ENCODE measurements at places on chromosomes 7 and 10.

DNA sequence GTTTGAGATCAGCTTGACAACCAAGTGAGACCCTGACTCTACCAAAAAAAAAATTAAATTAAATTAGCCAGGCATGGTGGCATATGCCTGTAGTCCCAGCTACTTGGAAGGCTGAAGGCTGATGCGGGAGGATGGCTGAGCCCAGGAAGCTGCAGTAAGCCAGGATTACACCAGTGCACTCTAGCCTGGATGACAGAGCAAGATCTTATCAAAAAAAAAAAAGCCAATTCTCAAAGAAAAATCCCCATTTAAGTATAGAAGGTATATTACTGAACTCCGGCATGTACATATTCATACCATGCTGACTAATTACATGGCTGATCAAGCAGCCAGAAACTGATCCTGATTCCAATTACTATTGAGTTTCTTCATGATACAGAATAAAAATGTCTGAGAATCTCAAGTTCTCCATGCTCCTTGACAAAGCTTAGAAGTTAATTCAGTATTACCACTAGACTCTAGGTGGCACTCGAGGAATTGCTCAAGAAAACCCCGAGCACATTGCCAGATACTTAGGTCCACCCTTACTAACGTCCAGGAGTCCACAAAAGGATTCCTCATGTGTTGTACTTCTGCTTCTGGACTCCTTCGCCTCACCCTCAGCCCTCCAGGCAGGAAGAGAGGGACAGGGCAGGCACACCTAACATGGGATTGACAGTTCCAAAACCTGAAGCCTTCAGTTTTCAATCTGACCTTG, 148.9 kb downstream of the PARD3 start:
- DNase-seq, result no peak

- DNase-seq, result no peak
These were observed 82.9 kb downstream of the CADPS2 start for GRCh38 chr7:122803323-122803722.

DNA sequence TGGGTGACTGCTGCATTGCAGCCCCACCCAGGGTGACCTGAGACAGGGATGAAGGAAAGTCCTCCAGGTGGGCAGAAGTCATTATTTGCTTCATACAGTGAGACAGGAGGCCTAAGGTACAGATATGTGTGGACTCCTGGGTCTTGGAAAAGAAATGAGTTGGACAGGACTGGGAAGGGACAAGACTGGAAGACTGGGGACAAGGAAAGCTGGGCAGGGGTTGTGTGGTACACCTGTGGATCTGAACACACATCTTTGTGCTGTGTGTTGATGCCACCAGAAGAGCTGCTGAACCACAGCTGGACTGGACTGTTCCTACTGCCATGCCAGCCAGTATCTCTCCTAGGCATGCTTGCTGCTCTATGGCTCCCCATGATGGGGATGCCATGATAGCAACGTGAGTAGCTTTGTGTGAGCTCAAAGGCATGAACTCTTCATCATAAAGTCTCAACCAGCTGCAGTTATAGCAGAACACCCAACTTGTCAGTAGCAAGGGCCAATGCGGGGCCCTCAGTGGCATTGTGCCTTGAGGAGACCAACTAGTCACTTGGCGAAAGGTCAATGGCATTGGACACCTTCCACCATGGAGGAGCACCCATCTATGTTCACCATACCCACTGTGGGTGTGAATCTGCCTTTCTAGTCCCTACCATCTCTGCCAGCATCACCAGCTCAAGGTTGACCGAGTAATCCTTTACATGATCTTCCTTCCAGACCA, 76.0 kb upstream of the GRB10 start:
- no peak for DNase-seq

DNA sequence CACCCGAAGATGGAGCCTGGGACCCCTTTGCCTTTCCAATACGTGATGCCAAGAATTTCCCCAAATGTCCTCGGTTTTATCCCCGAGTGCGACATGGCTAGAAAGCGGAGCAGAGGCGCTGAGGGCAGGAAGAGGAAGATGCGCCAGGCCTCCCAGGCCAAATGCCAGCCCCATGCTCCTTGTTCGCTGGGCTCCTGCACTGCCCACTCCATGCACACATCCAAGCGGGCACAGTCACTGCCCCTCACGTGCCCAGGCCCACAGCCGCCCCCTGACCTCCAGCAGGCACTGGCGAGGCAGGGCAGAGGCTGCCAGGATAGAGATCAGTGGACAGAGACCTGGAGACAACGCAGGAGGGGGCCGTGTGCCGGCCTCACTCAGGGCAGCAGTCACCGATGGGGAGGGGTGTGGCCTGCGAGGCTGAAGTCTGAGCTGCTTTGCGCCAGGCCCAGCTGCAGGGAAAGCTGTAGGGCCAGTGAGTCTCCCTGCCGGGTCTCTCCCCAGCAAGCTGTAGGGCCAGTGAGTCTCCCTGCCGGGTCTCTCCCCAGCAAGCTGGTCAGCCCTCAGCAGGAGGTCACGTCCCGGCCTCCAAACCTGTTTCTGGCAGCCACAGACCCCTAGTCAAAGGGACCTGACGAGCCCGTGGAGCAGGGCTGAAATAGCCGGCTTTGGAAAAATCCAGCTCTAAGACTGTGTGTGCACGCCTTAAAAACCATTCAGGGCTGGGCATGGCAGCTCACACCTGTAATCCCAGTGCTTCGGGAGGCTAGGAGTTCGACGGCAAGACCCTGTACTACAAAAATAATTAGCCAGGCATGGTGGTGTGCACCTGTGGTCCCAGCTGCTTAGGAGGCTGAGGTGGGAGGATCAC, 100.6 kb upstream of the DIP2C start:
- no peak for DNase-seq

GRCh38 chr7:151390598-151391357, 19.1 kb downstream of the WDR86 start:
- no peak for DNase-seq

- no peak for DNase-seq
These were observed 9.4 kb upstream of the CNOT4 start for GRCh38 chr7:135519233-135519688.

DNA sequence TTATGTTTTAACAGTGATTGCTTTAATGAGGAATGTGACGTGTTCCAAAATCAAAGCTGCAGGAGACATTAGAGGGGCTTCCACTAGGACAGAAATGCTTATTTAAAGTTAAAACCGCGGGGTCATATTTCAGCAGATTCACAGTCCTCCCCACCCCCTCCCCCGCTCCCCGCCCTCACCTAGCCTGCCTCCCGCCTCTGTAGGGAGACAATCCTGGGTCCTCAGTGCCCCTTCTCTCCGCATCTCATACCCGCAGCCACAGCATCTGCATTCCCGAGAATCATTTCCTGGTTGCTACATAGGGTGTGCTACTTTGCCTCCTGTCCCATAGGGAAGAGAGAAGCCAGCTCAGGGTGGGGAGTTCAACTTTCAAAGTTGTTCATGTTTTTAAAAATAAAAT, 3.1 kb upstream of the DRGX start:
- no peak for DNase-seq

DNA sequence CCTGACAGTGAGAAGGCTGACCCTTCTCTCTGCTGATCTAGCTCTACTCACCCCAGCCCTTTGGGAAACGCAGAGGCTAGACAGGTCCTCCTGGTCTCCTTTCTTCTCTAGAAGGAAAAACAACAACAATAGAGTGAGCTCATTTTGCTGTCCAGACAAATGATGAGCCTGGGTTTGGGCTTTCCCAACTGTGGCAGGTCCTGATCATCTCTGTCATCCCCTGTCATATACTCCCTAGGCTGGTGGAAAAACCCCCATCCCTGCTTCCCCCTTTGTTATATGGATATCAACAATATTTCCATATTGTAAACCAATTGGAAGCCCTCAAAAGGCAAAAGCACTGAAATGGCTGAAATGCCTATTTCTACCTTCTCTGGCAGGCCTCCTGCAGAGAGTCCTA, 9.2 kb upstream of the DDIT4 start:
- DNase-seq, result no peak

- DNase-seq, result no peak
These were observed 32.7 kb downstream of the KCNMA1 start for GRCh38 chr10:77604941-77605351.

- DNase-seq, result no peak
These were observed 28.1 kb downstream of the INPP5A start for GRCh38 chr10:132565516-132566209.

GRCh38 chr7:155529845-155530244, 16.5 kb downstream of the CNPY1 start:
- DNase-seq, result no peak

DNA sequence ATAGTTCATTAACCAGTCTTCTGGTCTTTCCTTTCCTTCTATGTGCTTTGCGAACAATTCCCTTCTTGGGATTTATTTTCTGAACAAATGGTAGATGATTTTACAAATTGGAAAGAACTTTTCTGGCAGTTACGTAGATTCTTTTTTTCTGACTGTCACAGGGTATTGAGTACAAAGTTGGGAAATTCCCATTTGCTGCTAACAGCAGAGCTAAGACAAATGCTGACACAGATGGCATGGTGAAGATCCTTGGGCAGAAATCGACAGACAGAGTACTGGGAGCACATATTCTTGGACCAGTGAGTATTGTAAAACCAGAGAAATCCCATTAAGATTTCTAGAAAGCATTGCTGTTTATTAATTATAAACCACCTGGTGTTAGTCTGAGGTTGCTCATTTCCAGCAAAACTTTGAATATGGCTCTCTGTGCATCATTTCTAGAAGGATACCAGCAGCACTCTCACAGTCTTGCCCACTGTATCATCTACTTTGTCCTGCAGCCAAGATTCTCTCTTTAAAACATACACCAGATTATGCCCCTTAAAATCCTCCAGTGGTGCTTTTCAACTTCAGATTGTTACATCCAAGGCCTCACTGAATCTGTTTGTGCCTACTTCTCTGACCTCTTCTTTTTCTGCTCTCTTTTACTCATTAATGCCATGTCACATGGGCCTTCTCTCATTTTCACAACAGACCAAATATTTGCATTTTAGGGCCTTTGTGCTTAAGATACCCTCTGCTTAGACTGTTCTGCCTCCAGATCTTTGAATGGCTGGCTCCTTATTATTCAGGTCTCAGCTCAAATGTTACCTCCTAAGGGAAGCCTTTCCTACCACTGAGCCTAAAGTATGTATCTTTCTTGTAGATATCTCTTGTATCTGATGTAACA, 27.0 kb downstream of the DLD start:
- DNase-seq, result no peak

- no peak for DNase-seq
These were observed 414.3 kb downstream of the PLXNA4 start for GRCh38 chr7:132161976-132162375.

GRCh38 chr10:24006741-24007140, 202.2 kb upstream of the KIAA1217 start:
- DNase-seq, result no peak

DNA sequence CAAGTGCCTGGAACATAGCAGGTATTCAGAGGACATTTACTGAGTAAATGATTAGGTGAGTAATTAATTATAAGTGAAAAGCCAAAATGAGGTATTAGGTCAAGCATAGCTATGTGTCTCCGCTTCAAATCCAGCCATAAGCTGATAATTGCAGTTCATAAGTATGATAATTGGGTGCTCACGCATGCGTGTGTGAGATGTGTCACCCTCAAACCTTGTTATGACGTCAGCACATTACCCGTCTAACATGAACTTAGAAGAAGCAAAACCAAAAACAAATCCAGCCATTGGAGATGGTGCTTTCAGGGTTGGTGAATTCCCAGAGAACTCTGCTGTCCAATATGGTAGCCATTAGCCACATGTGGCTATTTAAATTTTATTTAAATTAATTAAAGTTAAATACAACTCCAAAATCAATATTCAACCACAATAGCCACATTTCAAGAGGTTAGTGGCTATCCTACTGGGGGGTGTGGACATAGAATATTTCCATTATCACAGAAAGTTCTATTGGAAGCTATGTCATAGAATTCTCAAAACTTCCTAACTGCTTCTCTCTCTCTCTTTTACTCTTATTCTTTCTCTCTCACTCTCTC, at the start of gene CPA5:
CPA5 (plus strand) TSS at position 546 of the 596 bp plus-strand sequence. CDS start 1,670 bp downstream, outside the sequence.
- no peak for DNase-seq

DNA sequence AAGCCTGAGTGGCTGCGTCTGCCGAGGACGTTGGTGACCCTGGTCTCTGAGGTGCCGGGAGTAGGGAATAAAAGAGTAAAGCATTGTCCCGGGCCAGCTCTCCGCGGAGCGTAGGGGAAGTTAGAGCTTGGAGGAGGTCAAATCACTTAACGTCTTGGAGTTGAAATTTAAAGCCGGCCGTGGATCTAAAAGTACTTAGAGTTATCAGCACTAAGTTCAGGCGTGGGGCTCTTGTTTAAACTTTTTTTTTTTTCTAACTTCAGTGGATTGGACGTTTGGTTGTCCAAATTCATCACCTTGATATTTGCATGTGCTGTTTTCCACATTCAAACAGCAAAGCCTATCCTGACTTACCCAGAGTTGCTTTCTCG, 700 bp downstream of the NIPSNAP2 start:
- DNase-seq, result no peak

- DNase-seq, result no peak
These were observed 324.4 kb downstream of the KCNMA1 start for GRCh38 chr10:77313066-77313750.

DNA sequence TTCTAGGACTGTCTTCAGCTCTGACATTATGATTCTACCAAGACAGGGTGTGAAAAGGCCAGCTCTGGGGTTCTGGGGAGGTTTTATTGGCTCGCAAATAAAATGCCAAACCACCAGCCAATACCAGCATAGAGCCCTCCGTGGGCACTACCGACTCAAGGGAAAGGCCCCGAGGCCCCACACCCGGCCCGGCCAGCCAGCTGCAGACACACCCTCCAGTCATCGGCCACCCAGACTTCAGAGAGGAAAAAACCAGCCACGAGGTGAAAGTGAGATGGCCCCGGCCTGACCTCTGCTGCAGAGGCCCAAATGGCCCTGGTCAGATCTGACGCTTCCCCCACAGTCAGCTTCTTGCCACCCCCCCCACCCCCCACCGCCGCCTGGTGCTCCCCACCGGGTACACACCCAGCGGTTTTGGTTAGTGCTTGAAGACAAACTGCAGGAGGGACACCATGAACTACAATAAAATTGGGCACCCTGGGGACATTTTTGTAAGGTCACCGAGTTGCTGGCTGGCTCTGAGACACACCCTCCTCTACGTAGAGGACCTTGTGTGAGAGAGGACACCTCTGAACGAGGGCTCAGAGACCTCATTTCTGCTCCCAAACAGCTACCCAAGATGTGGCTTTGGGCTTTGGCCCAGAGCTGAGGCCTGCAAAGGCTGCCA, 79.9 kb downstream of the PRKAG2 start:
- no peak for DNase-seq

DNA sequence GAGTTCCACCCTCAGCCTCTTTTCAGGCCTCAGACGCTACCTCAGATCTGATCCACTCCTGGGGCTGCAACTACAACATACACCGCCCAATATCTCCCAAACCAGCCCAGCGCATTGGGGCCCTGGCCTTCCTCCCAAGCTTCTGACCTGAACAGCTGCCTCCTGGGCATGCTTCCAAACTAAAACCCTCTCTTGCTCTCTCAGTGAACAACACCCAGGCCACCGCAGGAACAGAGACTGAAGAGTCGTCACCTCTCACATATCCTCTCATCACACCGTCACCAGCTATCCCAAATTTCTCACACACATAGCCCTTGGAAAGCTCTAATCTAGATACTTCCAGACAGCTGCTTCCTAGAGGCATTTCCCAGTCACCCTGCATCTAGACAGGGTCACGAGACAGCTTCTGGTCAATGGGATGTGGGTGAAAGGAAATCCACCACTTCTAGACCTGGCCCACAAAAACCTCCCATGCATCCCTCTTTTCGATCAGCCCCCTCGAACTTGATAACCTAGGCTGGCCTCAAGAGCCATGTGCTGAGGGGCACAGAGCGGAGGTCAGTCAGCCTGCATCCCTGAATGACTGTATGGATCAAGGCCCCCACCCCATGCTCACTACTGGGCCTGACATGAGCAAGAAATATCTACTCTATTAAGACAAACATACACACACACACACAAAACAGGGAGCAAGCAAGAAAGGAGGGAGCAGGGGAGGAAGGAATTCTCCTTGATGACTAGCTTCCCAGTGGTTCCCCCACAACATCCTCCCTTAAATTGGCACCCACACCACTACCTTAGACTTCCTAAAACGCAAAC, 1.8 kb downstream of the PARP12 start:
- DNase-seq, result no peak
